ENCODE measurements at places on chromosomes 5 and 9. TPM values are rescaled to one million over a fixed set of nuclear protein-coding genes. Genes with fewer than 3 reads are reported as not detected.

DNA sequence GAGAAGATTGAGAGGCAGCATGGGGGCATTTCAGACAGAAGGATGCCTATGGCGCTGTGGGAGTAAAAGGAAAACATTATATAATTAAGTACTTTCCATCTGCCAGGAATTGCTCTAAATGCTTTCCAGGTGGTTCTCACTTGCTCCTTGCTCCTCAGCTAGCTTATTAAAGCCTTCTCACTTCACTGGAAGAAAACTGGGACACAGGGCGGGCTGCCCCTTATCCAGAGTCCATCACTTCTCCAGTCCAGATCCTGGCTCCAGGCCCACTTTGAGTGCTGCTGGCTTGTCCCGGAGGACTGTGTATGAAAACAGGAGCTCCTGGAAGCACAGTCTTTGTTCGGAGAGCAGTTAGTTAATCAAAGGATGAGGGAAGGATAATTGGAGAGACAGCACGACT lies 409.9 kb upstream of the ADAMTS16 start:
- H3K27me3 ChIP-seq: no peaks in the 10 kb centered on the region
- DNase-seq: no peak
- no peaks in the 10 kb centered on the region for H3K36me3 ChIP-seq
- no peaks in the 10 kb centered on the region for H3K4me1 ChIP-seq

GRCh38 chr9:75185585-75186170 lies 97.4 kb downstream of the OSTF1 start:
- no peak overlapping the region for H3K4me3 ChIP-seq
- no peaks in the 10 kb centered on the region for H3K36me3 ChIP-seq
- H3K27ac ChIP-seq: no peak overlapping the region
- no peaks in the 10 kb centered on the region for H3K27me3 ChIP-seq
- H3K4me1 ChIP-seq: no peaks in the 10 kb centered on the region

DNA sequence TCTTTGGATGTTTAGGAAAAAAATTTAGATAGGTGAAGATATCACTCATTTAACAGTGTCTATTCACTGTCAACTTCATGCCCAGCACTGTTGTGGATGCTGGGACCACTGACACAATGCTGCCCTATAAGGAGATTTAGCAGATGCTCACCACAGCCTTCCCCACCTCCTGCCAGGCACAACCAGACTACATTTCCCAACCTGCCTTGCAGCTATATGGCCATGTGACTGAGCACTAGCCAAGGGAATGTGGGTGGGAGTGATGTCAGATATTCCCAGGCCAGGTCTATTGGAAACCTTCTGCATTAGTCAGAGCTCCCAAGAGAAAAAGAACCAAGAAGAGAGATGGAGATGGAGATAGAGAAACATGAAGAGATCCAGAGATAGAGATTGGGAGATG lies 302.6 kb upstream of the TAS2R1 start:
- no peak overlapping the region for H3K27ac ChIP-seq
- H3K4me3 ChIP-seq: no peak overlapping the region
- H3K27me3 ChIP-seq: no peaks in the 10 kb centered on the region
- H3K36me3 ChIP-seq: no peaks in the 10 kb centered on the region
- H3K4me1 ChIP-seq: peaks cover 7% of the 10 kb centered on the region

DNA sequence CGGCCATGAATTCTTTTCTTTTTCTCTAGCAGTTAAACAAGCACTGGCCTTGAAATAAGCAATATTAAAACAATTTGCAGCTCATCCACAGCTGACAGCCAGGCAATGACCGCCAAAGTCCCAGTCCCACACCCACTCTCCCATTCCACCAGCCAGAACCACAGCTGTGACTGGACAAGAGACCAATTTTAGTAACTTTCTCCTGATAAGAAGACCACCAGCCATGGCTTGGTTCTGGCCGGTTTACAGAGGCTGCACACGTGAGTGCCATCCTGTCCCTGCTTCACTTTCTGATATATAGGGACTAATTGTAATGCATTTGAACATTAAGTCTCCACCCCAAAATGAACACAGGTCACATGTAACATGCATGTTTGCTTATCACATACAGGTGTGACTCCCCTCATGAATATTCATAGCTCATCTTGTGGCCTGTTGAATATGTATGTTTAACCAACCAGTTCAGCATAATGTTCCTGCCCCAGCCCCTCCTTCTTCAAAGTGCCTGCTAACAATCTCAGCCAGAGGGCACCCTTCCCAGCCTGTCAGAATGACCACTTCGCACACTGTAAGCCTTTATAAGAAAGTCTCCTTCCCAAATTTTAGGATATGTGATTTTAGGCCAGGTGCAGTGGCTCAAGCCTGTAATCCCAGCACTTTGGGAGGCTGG lies 23.9 kb upstream of the FANCC start:
- no peak overlapping the region for H3K4me3 ChIP-seq
- DNase-seq: no peak
- no peaks in the 10 kb centered on the region for H3K36me3 ChIP-seq
- no peaks in the 10 kb centered on the region for H3K27me3 ChIP-seq
- H3K27ac ChIP-seq: no peak overlapping the region
- H3K4me1 ChIP-seq: no peaks in the 10 kb centered on the region

DNA sequence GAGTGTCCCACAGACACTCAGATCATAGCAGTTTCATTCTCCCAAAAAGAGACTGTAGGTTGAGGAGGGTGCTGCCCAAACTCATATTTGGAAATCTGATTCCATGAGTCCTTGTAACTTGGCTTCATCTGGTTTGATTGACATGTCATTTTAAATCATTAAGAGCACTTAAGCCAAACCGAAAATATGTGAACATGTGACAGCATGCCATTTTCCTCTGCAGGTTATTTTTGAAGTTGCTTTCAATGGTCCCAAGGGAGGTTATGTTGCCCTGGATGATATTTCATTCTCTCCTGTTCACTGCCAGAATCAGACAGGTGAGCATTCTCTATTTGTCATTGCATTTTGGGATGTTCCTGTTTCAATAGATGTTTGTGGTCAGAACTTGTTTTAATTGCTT lies 87.6 kb downstream of the MAMDC2 start:
- H3K27ac ChIP-seq: no peak overlapping the region
- no peaks in the 10 kb centered on the region for H3K4me1 ChIP-seq
- H3K4me3 ChIP-seq: no peak overlapping the region
- no peaks in the 10 kb centered on the region for H3K36me3 ChIP-seq
- no peaks in the 10 kb centered on the region for H3K27me3 ChIP-seq

- no peaks in the 10 kb centered on the region for H3K36me3 ChIP-seq
- H3K4me3 ChIP-seq: no peak overlapping the region
- H3K27me3 ChIP-seq: peaks cover 18% of the 10 kb centered on the region
- H3K4me1 ChIP-seq: no peaks in the 10 kb centered on the region
Observed at GRCh38 chr9:136765041-136765440, 723 bp upstream of the LCN15 start.

DNA sequence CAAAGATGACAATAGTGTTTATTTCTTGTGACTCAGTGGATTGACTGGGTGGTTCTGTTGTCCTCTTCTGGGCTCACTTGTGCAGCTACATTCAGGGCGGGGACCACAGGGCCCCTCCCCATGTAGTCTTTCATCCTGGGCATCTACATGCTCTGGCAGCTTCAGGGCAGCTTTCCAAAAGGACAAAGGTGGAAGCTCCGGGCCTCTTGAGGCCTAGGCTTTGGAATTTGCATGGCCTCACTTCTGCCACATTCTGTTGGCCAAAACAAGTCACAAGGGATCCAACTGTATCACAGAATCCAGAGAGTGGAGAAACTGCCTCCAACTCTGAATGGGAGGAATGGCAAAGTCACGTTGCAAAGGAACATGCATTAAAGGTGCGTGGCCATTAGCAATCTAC lies 64.3 kb downstream of the ARHGAP26 start:
- DNase-seq: no peak
- peaks cover 30% of the 10 kb centered on the region for H3K4me1 ChIP-seq
- H3K4me3 ChIP-seq: no peak overlapping the region
- H3K36me3 ChIP-seq: no peaks in the 10 kb centered on the region
- no peaks in the 10 kb centered on the region for H3K27me3 ChIP-seq
- H3K27ac ChIP-seq: no peak overlapping the region

DNA sequence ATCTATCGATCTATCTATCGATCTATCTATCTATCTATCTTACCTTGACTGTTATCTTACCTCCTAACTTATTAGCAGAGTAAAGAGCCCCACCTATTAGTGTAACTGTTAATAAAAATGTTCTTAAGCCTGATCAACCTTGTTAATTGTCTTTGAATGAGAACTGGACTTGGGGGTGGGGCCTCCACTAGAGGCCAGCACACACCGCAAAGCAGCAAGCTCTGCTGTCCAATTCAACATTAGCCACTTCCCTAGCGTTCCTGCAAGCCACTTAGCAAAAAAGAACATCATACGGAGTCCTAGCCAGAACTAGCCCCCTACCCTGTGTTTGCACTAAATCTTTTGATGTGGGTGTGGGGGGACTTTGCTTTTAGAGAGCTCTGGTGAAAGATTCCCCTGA lies 515.8 kb downstream of the KDM4C start:
- H3K36me3 ChIP-seq: no peaks in the 10 kb centered on the region
- no peak overlapping the region for H3K27ac ChIP-seq
- H3K4me3 ChIP-seq: no peak overlapping the region
- DNase-seq: no peak

DNA sequence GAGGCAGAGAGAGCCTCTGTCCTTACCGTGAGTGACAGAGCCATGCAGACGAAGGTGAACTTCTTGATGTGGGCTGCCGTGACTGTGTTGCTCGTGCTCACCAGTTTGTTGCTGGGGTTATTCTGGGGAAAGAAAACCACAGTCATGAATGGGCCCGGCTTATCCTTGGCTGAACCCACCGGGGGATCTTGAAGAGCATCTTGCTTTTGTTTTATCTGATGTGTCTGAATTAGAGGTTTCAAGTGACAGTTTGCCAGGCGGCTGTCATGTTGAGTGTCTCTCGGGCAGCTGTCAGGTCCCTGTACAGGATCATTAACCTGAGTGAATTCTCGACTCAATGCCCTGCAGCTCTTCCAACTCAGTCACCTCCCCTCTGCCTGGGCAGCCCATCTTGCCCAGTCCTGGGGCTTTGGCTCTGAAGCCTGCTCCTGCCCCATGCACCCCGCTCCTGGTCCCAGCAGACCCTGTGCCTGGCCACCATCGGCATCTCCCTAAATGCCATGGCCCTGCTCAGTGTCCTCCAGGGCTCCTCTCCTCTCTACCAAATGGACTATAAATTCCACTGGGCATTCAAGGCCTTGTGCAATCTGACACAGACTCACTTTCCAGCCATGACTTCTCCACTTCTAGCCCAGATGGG lies 77.4 kb downstream of the OTULIN start:
- H3K36me3 ChIP-seq: no peaks in the 10 kb centered on the region
- H3K27ac ChIP-seq: no peak overlapping the region
- no peak for DNase-seq
- H3K4me1 ChIP-seq: peaks cover 27% of the 10 kb centered on the region

DNA sequence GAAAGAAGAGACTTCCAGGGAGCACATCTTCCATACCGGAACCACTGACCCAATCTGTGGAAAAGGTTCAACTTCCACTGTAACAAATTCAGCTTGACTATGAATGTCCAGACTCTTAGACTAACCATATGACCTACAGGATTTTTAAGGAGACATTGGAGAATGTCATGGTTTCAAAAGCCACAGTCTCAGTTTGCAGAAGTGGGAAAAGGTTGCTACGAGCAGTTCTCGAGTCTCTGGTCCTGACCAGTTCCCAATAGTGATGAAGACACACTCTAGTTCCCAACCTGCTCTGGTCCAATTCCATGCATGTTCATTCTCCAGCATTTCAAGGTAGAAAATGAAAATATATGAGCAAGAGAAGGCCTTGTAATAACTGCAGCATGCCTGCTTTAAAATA lies 158.0 kb downstream of the MAPKAP1 start:
- DNase-seq: no peak
- no peak overlapping the region for H3K4me3 ChIP-seq
- 0 out of 2 replicates have a peak, but pooled peaks cover 5% of the 10 kb centered on the region for H3K36me3 ChIP-seq
- no peaks in the 10 kb centered on the region for H3K27me3 ChIP-seq
- H3K27ac ChIP-seq: no peak overlapping the region

DNA sequence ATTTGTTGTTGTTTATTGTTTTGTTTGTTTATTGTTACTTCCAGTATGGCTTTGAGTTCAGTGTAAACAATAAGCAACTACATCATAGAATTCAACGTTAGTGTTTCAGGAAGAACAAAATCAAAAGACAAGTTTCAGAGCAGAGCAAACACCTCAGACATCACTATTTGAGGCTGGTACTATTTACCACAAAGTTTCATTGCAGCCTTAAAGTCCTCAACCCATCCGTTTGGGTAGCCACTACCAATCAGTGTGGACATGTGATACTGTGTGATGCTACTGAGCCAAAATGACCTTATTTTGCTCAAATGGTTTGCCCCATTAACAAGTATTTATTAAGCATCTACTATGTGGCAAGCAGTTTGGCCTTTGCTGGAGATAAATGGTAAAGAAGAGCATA lies 458.5 kb upstream of the PTGER4 start:
- H3K4me3 ChIP-seq: no peak overlapping the region
- no peaks in the 10 kb centered on the region for H3K27me3 ChIP-seq
- H3K27ac ChIP-seq: peak overlapping the region; percentile 67
- no peak for DNase-seq

DNA sequence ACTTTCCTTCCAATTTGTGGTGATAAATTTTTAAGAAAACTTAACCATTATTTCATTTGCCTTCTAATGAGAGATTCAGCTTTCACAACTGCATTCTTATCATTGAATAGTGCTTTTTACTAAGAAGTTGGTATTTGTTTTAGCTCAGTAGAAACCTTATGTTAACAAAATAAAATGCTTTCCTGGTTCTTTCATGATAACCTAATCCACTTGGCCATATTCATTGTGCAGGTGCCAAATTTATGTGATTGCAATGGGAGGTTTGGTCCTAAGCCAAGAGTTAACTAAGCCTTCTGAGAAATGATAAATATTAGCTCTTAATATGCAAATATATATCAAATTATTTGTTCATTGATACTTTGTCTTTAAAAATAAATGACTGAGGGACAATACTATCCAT lies 141.1 kb upstream of the TLE4 start:
- H3K36me3 ChIP-seq: no peaks in the 10 kb centered on the region
- H3K27me3 ChIP-seq: no peaks in the 10 kb centered on the region
- no peak for DNase-seq
- no peak overlapping the region for H3K27ac ChIP-seq
- H3K4me1 ChIP-seq: no peaks in the 10 kb centered on the region

GFI1B gene
- 0.05 TPM for total RNA-seq

SPATA24 gene
- 8.5 TPM for total RNA-seq

CXCL14 gene
- not detected for total RNA-seq

ZNF189 gene
- 13.3 TPM for total RNA-seq

ZNF366 gene
- not detected for total RNA-seq

Measured in SJSA1 (cell line).